ENCODE measurements at places on chromosomes 4 and X.
A peak's percentile ranks its signal among the peaks of the same experiment; 100 is the strongest.

- DNase-seq = no peak
These were observed 159.7 kb upstream of the ATP6AP2 start for GRCh38 chrX:40420899-40421729.

DNA sequence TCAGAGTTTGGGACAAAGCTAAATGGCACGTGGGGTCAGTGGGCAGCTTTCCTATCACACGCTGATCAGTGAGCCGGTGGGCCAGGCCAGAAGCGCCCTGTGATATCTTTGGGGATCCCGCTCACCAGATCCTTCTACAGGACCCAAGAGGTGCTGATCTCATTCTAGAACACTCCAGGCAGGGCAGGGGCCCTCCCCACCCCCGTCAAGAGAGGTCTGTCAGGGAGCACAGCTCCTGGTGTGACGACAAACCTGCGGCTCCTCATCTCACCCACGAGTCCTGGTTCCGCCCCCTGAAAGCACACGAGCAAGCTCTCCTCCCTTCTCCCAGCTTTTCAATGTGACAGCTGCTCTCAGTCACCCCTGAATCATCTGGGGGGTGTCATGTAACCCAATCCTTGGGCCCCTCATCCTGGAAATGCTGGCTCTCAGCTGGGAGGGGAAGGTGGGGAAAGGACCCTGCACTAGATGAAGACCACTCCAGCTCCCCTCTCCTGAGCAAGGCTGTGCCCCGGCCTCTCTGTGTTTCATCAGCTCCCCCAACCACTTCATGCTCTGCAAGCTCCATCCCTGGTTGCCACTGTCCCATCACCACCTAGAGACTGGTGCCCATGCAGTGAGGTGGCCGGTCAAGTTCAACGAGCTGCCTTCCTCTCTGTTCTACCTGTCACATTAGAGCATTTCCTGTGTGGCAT is 4.6 kb downstream of the HCFC1 start:
- no peak for DNase-seq

DNA sequence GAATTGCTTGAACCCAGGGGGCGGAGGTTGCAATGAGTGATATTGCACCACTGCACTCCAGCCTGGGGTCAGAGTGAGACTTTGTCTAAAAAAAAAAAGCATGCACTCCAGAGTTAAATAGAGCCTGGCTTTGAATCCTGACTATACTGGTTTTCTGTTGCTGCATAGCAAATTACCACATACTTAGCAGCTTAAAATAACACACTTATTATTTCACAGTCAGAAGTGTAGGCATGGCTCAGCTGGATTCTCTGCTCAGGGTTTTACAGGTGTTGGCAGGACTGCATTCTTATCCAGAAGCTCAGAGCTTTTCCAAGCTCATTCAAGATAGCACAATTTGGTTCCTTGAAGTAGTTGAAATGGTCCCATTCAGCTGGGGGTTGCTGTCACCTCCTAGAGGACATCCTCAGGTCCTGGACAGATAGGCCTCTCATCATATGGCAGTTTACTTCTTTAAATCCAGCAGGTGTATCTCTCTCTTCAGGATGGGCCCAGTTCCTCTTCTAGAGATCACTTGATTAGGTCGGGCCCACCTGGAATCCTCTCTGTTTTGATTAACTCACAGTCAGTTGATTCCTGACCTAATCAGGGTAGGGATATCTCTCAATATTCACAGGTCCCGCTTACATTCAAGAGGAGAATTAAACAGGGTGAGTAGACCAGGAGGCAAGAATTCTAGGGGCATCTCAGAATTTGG is 26.8 kb downstream of the DOCK11 start:
- DNase-seq = no peak

GRCh38 chr4:147492761-147493160 is 11.9 kb downstream of the EDNRA start:
- no peak for DNase-seq

- DNase-seq = no peak
These were observed 643 bp downstream of the FHL1 start for GRCh38 chrX:136147976-136148375.

- DNase-seq = no peak
These were observed 118.2 kb downstream of the ZNF827 start for GRCh38 chr4:145820407-145820806.

- DNase-seq = no peak
These were observed 42.0 kb downstream of the FRMD7 start for GRCh38 chrX:132085786-132086185.

DNA sequence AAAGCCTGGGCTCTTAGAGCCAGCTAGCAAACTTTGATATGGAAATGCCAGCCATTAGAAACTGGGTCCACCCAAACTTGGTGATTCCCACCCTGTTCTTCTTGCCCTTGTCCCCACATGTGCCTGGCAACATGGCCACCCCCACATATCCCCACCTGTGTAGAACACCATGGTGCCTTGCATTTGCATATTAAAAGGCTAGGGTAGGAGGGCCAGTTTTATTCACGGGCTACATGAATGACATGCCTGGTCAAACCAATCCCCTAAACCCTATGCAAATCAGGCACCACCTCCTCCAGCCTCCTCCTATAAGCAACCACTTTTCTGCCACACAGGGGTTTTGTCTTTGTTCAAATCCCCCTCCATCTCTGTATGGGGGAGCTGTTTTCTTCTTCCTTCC is 104.9 kb downstream of the CLNK start:
- no peak for DNase-seq

- no peak for DNase-seq
These were observed 92.3 kb upstream of the TLL1 start for GRCh38 chr4:165780735-165781134.

DNA sequence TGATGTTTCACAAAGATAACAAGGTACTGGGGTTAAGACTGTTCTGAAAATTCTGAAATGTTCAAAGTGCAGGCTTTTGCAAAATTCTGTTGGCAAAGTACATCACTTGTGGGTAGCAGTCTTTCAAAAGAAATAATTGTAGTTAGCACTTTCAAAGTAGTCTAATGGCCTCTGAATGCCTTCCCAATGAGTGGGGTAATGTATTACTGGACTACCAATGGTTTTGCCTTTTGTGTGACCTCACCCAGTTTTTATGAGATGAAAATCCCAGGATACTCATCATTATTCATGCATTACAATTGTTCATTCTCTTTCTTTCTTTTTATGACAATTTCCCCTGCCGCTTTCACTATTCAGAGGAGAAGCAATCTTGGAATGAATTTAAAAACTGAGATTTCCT is 686.1 kb downstream of the GLUD2 start:
- DNase-seq = no peak

DNA sequence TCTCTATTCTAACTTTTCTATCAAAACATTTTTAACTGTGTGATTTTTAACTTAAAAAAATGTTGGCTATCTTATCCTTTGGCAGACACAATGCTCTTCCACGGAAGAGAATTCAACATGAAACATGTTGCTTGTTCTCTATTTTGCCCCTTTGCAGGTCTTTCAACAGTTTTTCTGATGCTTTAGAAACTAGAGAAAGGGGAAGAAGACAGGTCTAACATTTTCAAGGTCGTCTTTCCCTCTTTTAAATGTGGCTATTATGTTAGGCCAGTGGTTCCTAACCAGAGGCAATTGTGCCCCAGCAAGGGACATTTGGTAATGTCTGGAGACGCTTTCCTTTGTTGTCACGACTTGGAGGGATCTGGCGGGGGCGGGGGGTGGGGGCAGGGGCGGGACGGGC is 95.0 kb downstream of the SH3KBP1 start:
- no peak for DNase-seq

GRCh38 chr4:74217365-74217764 is 59.4 kb downstream of the MTHFD2L start:
- DNase-seq = no peak

DNA sequence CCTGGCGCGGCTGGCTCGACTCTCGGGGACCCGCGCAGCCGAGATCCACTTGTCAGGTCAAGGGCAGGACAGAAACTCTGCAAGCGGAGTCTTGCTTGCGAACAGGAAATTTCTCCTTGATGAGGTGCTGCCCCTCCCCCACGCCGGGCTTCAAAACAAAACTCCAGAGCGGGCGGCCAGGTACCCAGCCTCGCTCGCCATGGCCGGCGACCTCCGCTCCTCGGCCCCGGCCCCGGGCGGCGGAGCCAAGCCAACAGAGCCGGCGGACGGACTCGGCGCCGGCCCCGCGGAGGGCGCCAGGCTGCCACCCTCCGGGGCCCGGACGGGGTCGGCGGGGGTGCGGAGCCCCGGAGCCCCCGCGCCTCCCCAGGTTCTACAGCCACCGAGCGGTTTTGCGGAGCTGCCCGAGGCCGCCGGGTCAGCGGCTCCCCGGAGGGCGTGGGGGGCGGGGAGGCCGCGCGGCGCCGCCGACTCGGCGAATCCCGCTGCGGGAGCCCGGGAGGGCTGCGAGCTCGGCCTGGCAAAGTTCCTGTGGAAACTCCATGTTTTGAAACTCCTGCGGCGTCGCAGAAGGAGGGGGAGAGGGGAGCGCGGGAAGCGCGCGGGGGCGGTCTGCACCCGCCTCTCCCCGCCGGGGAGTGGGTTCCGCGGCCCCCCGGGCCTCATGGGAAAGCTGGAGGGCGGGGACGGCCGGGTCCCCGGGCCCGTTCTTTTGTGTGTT is 11.7 kb upstream of the BCOR start:
- DNase-seq = no peak

GRCh38 chrX:31376408-31377022 is 304.7 kb upstream of the FTHL17 start:
- no peak for DNase-seq

GRCh38 chr4:2804973-2805501 is 12.2 kb downstream of the SH3BP2 start:
- no peak for DNase-seq

GRCh38 chrX:8987672-8988250 is 46.2 kb downstream of the FAM9B start:
- DNase-seq = no peak

DNA sequence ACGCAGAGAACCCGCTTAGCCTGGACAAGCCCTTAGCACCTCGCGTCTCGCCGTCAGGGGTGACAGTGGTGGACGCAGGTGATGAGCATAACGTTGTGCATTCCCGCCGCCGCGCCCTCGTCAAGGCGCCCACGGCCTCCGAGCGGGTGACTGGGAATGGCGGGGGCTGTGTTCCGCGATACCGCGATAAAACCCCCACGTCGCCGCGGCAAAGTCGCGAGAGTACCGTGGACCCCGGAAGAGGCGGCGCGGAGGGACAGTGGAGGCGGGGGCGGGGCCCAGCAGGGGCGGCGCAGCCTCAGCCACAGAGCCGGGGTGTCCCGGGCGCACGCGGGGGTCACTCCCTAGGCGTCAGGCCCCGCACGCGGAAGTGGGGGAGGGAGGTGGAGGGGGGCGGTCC is 53.8 kb downstream of the ZFYVE28 start:
- no peak for DNase-seq

GRCh38 chrX:6599230-6599860 is 64.4 kb upstream of the VCX3A start:
- DNase-seq = no peak

- DNase-seq = no peak
These were observed 191.0 kb upstream of the EMCN start for GRCh38 chr4:100708776-100709175.

DNA sequence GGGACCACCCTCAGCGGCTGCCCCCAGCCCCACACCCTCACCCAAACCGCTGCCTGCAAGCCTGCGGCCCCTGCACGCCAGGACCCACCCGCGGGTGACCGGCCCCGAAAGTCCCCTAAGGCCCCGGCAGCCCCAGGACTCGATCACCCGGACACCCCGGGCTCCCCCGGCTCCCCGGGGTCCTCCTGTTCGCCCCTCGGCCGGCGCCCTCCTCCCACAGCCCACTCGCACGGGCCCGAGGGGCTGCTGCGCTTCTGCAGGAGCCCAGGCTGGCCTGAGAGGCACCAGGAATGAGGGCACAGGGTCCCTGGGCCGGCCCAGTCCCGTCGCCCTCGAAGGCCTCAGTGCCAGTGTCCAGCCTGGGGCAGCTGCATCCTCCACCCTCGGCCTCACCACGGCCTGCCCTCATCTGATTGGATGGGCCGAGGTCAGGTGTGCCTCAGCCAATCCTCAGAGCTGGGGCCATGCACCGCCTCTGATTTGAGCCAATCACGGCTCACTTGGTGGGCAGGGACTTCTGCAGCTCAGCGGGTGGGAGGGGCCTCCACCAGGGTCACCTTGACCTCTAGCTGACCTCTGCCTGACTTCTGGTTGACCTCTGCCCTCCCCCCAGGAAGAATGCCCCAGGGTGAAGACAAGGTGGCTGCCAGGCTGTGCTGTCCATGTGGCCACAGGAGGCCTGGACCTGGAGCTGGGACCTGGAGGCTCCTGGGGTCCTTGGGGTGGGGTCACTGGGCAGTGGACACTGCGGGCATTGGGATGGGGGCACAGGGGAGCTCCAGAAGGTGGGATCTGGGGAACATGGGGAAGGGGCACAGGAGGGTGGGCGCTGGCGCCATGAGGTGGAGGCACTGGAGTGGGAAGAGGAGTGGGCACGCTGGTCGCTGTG is 97.6 kb upstream of the NKX1-1 start:
- DNase-seq = no peak

GRCh38 chr4:153465615-153466080 is 512 bp upstream of the TMEM131L start:
- no peak for DNase-seq

- DNase-seq = no peak
These were observed 35.2 kb downstream of the EVC start for GRCh38 chr4:5746250-5746649.

DNA sequence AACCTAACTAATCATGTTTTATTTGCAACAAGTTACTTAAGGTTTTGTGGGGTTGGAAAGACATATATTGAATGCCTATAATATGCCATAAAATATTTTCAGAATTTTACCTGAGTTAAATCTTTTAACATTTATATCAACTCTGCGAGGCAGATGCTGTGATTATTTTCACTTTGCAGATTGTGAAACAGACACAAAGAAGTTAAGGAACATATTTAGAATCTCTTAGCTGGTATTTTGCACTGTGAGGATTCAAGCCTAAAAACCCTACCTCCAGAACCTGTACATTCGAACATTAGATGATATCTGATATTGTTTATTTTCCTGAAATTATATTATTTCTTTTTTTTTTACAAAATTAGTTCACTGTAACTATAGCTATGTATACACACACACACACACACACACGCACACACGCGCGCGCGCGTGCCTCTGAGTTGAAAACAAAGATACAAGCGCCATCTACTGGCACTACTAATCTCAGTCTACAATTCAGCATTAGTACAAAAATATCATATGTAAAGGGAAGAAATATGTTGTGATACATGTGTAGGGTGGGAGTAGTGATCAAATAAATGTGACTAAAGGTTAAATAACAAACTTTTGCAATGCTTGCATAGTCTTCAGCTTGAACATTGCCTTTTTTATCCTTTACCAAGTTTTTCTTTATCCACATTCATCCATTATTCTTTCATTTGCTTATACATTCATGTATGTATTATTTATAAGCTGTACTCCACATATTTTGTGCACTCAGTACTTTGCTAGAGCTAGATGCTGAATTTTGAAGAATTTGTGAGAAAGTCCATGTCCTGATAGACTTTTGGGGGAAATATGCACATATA is 61.5 kb downstream of the ANXA10 start:
- peak; percentile 57 for DNase-seq

DNA sequence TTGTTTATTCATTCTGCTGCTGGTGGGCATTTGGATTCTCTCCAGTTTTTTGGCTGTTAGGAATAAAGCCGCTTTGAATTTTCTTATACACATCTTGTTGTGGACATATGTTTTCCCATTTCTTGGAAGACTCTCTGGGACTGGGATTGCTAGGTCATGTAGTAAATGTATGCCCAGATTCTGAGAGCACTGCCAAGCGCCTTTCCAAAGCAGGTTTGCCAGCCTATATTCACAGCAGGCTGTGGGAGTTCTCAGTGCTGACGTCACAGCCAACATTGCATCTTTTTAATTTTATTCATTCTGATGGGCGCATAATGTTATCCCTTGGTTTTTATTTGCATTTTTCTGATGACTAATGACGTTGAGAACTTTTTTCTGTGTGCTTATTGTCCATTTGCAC is 24.1 kb downstream of the TMEM271 start:
- DNase-seq = no peak

GRCh38 chr4:184538023-184538599 is 63.8 kb upstream of the IRF2 start:
- DNase-seq = peak; percentile 87
